ENCODE measurements at places on chromosomes 1 and 21.
A peak's percentile ranks its signal among the peaks of the same experiment; 100 is the strongest.

- peak; percentile 55 for DNase-seq
These were observed 6.4 kb upstream of the TACSTD2 start for GRCh38 chr1:58583496-58583895.

GRCh38 chr21:45104560-45104959, 30.2 kb downstream of the ADARB1 start:
- no peak for DNase-seq

DNA sequence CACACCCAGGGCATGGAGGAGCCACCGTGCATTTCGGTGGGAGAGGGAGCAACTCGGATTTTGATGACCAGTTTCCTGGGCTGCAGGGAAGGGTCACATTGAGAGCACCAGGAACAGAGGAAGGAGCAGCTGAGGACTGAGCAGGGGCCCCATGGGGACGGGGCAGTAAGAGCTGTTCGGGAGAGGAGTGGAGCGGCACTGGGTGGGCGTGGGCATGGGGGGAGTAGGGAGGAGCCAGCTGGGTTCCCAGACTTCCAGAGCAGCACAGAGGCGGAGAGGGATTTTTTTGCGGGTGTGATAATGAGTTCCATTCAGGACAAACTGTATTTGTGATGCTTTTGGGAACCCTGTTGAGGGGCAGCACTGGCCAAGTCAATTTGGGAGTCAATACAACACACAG, 17.4 kb upstream of the GPR153 start:
- DNase-seq = no peak

DNA sequence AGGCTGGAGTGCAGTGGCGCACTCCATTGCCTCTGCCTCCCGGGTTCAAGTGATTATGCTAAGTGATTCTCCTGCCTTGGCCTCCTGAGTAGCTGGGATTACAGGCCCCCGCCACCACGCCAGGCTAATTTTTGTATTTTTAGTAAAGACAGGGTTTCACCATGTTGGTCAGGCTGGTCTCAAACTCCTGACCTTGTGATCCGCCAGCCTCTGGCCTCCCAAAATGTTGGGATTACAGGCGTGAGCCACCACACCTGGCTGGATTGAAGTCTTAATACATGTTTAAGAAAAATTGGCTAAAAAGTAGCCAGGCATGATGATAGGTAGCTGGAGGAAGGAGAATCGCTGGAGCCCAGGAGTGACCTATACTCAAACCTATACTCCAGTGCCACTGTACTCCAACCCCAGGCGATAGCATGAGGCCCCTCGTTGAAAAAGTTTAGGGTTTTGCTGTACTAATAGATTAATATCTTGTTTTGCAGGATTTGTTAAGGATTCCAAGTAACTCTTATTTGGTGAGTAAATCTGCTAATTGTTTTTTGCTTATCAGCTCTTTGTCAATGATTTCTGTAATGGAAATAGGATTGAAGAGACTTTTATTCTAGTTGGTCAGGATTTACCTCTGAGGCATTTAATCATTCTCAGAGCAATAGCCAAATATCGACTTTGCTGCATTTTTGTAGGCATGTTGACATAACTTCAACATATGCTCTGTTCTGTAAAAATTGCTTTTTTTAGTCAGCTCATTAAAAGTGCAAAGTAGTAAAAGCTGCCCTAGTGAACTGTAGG, 2.0 kb downstream of the RCC1 start:
- no peak for DNase-seq

DNA sequence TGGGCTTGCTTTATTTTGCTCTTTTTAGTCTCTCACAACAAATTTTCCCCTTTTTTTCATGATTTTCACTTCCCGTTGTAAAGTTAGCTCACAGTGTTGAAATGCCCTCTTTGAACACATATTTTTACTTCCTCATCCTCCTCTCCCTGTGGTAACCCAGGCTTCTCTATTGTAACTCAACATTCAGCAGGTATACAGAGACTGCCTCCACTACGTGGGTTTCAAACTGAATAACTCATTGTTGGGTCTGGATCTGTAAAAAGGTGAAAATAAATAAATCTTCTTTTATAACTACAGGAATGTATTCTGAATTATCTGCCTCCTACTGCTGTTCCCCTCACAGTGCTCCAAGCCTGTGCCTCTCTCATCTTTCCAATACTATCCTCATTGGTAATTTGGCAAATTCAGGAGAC, 166.4 kb downstream of the RUNX1 start:
- no peak for DNase-seq

DNA sequence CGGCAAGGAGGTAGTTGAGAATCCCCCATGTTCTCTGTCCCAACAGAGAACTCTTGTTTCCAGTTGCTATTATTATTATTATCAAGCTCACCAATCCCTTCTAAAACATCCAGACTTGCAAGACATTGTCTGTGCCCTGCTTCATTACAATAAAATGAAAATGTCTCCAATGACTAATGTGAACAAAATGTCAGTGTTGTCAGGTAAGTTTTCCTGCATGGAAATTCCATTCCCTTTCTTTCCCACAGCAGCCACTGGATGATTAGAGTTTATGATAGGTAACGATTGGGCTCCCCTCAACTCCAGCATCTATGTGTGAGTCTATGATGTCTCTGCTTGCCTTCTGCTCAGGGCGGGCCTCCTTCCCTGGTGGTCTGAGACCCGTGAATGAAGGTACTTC, 8.9 kb upstream of the DYRK1A start:
- DNase-seq = no peak

DNA sequence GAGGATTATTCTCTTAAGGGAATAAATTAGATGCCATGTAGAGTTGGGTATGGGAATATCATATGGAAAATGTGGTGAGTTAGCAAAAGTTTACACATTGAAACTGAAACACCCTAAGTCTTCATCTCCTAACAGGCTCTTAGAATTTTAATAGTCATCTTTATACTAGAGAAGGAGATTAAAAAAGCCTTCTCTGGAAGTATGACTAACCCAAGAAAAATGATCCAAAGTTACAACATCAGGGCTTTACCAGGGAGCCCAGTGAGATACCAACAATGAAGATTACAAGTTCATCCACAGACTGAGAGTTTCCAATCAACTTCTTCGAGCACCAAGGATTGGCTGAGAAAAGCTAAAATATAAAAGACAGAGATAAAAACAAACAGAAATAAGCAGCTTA, 70.0 kb upstream of the KIAA0040 start:
- DNase-seq = no peak

GRCh38 chr21:45824546-45825215, 156.9 kb upstream of the COL6A1 start:
- no peak for DNase-seq

GRCh38 chr1:237705462-237705861, 185.3 kb downstream of the ZP4 start:
- no peak for DNase-seq

GRCh38 chr1:66415866-66416265, 118.1 kb upstream of the SGIP1 start:
- DNase-seq = no peak

DNA sequence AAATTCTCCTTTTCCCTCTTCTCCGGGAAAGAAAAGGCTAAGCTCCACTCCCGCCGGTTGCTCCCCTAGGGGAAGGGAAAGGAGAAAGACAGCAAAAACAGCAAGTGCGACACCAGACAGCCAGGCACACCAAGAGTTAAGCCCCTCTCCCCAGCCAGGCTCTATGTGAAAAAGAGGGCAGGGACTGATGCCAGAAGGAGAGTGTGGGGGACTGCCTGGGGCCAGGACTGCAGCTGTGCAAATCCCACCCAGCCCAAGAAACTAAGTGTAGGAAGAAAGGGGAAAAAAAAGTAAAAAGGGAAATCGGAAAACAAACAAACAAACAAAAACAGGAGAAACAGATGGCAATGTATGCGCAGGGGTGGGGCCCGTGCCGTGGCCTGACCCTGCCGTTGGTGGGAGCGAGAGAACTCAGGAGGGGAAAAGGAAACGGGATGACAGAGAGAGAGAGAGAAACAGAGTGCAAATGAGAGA, 27.7 kb upstream of the FMO1 start:
- no peak for DNase-seq

DNA sequence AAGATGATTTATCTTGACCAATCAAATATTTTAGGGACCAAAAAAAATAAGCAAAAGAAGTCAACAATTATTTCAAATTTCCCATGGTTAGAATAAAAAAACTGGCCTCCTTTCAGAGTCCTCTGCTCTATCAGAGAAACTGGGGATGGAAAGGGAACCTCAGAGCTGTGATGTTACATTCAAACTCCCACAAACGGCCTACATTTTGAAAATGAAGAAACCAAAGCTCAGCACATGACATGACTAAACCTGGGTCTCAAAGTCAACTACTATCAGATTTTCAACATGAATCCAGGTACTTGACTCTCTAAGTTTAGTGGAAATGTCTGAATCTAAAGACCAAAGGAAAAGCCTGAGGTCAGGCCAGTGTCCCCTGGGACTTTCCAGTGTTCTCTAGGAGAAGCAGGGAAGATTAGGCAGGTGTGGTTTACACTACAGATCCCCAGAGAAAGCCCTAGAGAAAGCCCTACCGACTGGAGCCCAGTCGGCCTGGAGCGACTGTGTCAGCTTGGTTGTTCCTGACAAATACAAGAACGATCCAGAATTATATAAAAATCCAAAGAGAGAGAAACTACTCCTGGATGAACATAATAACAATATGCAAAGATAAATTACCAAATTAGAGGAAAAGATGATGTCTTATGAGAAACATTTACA, 24.8 kb downstream of the JAK1 start:
- DNase-seq = no peak

GRCh38 chr1:157033357-157033876, 12.1 kb downstream of the ARHGEF11 start:
- no peak for DNase-seq

- no peak for DNase-seq
These were observed 62.7 kb downstream of the ADSS2 start for GRCh38 chr1:244388961-244389360.

DNA sequence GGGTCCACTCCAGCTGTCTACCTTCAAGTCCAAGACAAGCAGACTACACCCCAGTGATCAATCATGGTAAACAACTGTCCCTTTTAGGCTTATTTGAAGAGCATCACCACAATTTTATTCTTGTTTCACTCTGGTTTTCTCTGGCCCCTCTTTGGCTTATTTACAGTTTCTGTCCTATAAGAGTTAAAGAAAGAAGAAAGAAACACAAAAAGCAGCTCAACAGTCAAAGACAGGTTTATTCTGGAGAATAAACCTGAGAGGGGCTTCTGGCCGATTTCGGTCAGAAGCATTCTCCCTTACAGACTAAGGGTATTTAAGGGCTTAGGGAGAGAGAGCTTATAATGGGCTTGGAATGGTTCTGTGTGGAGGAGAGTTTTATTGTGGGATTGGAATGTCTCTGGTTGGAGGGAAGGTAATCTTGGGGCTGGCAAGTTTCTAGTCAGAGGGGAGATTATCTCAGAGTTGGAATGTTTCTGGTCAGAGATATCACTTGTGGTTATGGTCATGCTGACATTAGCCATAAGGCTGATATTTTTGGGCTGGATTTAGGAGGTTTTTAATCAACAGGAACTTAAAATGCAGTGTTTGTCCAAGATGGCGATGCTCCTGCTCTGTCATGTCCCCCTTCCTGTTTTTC, 161.0 kb downstream of the URB2 start:
- DNase-seq = no peak

GRCh38 chr1:205348554-205349487, 7.9 kb downstream of the KLHDC8A start:
- DNase-seq = no peak

DNA sequence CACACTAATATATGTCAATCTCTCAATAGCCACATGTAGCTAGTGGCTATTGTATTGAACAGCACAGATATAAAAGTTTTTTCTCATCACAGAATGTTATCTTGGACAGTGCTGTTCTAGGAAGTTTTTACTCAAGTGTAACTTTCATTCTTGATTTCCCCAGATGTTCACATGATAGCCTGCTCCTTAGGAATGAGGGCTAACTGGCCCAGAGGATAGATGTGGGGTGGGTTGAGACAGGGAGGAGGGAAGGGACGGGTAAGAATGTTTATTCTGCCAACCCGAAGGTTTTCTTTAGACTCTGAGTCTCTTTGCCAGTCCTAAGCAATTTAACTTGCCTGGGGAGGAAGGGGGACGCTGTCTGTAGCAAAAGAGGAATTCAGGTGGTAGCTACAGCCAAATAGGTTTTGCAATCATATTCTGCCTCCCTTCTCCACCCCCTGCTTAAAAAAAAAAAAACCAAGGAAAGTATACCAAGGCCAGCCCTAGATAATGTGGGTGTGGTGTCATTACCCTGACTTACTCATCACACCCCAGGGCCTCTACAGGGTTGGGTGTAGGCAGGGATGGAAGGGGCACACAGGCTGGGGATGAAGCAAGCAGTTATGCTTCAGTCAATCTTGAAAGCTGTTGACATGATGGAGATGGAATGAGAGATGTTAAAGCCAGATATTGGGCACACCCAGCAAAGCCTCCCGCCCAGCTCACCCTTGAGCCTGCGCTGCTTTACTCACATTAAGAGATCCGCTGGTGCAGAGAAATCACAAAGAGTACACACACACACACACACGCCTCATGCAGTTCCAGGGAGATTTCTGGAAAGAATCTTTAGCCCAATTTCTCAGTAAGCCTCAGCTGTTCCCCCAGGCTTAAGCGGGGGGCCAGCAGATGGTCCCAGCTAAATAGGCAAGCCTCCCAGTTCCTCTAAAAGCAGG, 59.9 kb downstream of the PLXNA2 start:
- no peak for DNase-seq

GRCh38 chr1:197868751-197869489, 33.5 kb upstream of the C1orf53 start:
- peak; percentile 38 for DNase-seq
